ENCODE measurements at places on chromosomes 1 and 21. TPM values are rescaled to one million over a fixed set of nuclear protein-coding genes. Genes with fewer than 3 reads are reported as not detected.
A peak's percentile ranks its signal among the peaks of the same experiment; 100 is the strongest.

The NASP gene
- 274 TPM for total RNA-seq

DNA sequence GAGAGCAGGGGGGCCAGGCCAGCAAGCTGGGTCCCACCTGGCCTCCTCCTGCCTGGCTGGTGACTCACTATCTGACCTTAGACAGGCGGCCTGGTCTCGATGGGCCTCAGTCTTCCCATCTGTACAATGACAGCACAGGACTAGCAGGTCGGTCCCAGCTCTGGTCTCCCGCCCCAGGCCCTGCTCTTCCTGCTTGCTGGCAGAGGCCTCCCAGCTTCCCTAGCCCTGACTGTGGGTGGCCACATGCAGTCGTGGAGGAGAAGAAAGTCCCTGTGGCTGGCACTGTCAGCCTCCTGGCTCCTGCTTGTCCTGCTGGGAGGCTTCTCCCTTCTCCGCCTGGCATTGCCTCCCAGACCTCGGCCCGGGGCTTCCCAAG, 817 bp downstream of the EXTL1 start:
- no peak for DNase-seq

DNA sequence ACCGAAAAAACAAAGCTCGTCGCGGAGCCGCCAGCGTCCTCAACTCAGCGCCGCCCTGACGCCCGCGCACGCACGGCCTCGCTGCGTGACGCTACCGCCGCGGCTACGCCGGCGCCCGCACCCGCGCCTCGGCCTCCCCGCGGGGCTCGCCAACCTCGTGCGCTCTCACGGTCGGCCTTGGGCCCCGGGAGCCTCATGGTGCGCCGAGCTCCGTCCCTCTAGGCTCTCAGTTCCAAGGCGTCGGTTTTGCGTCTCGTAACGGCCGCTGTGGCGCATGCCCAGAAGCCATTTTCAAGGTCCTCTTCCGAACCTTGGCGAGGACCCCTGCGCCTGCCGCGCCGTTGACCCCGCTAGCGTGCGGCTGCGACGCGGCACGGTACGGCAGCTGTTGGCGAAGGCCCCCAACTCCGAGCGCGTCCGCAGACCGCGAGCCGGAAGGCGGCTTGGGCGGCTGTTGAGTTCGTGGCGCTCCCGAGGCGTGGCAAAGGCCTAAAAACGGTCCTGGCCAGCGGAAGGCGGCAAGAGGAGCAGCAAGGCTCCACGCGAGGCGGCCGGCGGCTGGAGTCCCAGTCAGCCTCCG, at the start of gene HENMT1:
TSS of gene HENMT1 (minus strand) at position 64 of the 580 bp plus-strand sequence. CDS start 1,209 bp downstream, outside the sequence.
- DNase-seq, result peak; percentile 85

- DNase-seq, result no peak
These were observed 58.1 kb downstream of the PRKCZ start for GRCh38 chr1:2108213-2108876.

GRCh38 chr1:199862047-199862446, 165.5 kb upstream of the NR5A2 start:
- DNase-seq, result no peak

DNA sequence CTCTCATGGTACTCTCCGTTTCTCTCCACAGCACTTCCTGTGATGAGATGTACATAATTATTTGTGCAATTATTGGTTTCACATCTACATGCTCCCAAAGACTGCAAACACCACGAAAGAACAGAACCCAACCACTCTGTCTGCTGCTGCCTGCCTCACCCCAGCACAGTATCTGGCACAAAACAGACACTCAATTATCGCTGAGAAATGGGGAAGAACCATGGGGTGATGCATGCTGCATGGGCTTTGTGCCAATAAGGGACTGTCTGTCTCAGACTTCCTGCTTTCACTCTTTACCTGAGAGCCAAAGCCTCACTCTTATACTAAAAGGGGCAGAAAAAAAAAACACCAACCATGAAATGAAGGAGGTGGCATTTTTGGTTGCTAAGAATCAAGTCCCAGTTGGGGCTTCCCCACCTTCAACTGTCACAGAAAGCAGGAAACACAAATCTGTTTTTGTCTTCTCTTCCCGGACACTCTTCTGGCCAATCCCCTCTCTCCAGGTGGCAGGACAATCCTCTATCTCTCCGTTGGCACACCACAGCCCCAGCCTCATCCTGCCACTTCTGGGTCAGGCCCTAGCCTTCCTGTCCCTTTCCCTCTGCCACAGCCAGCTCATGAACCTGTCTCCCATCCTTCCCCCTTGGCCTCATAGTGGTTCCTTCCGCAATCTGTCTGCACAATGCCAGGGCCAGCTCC, 82.0 kb downstream of the TGFBR3 start:
- DNase-seq, result peak; percentile 75

The SH2D1B gene
- not detected for total RNA-seq

- no peak for DNase-seq
These were observed 117.1 kb upstream of the SPAG17 start for GRCh38 chr1:118302145-118302544.

The ATP5PO gene
- total RNA-seq, result 221 TPM

DNA sequence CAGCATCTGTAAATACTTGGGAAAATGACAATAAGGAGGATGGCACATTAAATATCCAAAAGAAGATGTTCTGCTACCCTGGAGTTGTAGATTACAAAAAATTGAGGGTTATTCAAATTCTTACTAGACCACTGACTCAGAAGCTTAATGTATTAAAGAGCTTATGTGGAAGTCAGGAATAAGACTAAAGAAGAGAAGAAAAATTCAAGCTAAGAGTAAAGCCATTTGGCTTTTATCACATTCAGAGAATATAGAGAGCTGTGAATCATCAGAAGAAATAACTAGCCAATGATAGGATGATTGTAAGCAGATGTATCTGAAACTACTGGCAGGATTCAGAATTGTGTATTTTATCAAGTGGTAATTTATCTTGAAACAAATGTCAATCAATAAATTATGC, 237.0 kb downstream of the TBX15 start:
- no peak for DNase-seq

GRCh38 chr1:11757047-11757446, 4.9 kb upstream of the C1orf167 start:
- no peak for DNase-seq

DNA sequence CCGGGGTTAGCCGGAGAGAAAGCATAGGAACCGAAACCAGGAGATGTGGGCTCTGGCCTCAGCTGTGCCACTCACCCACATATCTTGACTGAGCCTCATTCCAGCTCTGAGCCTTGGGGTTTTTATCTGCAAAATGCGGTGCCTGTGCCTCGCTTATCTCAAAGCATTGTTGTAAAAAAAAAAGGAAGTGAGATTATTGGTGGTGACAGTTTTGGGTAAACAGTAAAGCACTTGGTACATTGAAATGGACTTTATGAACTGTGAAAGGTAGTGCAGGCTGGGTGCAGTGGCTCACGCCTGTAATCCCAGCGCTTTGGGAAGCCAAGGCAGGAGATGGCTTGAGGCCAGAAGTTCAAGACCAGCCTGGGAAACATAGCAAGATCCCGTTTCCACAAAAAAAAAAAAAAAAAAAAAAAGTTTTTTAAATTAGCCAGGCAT, 3.8 kb downstream of the PTAFR start:
- DNase-seq, result peak; percentile 38

GRCh38 chr1:178574345-178574744, 61.4 kb downstream of the TEX35 start:
- DNase-seq, result no peak

The ZNF648 gene
- not detected for total RNA-seq

- DNase-seq, result no peak
These were observed 2.1 kb downstream of the CR1L start for GRCh38 chr1:207646944-207647579.

- DNase-seq, result no peak
These were observed 338.3 kb downstream of the NEGR1 start for GRCh38 chr1:71944006-71944405.

The CELA3B gene
- total RNA-seq, result not detected

DNA sequence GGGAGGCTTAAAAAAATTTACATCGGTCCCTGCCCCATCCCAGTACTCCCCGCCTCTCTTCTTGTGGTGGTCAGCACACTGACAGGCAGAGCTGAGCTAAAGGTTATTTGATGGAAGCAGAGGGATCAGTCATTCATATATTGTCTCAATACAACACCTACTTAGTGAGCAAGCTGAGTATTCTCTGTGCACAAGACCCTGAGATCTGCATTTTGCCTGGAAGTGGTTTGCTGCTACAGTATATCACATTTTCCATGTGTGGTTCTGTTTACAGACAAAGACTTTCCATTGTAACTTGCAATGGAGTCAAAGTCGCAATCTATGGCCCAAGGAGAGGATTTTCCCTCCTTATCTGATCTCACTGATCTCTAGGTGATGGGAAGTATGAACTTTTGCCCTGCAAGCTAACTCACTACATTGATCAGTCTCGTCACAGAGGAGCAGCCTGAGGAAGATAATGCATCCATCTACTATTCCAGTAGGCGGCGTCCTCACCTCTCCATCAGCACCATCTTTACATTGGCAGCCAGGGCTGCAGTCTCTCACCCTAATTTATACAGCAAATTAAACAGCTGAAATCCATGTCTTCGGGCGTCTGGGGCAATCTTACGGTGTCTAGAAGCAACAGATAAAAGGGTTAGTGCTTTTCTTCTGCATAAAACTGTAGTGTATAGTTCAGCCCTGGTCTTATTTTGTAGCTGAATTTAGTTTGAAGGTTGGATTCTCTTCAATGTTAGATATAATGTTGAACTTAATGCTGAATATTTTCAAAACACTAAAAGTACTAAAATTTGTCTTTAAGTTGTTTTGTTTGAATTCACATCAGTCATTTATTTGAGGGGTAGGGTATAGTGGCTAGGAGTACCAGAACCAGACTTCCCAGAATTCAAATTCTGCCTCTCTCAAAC, 3.2 kb upstream of the TRAF5 start:
- DNase-seq, result peak; percentile 60

The SPATA1 gene
- 1.0 TPM for total RNA-seq

The CNR2 gene
- total RNA-seq, result 0.16 TPM

GRCh38 chr1:169731446-169731845, 2.4 kb downstream of the SELE start:
- no peak for DNase-seq

GRCh38 chr1:113912594-113913311, 7.6 kb downstream of the DCLRE1B start:
- no peak for DNase-seq

DNA sequence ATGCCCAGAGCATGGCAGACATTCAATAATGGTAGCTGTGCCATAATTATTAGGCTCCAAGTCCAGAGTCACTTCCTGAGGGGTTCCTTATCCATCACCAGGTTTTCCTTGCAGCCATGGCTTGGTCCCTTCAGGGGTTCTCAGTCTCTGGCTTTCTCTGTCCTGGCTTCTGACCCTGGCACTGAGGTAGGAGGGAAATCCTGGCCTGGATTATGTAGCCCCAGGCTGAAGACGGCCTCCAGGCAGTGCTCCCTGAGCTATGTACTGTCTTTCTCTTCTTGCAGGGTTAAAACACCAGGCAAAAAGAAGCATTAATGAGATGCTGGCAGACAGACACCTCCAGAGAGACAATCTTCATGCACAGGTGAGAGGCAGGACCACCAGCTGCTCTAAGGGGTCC, 9.5 kb upstream of the PADI3 start:
- DNase-seq, result peak; percentile 34

DNA sequence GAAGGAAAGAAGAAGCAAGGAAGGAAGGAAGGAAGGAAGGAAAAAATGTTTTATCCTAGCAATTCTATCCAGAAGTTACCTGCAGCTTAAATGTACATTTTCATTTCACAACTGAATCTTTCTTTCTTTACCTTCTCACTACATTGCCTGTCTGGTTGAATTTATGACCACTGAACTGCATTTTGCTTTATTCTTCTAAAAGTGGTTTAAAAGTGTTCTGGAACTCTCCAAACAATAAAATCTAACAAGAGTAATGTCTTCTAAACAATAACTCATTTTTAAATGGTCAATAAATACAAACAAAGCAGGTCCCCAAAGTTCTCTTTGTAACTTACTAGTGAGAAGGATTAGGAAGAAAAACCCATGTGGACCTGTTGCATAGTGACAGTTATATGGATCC, 587.5 kb upstream of the NEGR1 start:
- no peak for DNase-seq

- DNase-seq, result no peak
These were observed 13.7 kb downstream of the SKI start for GRCh38 chr1:2241820-2242219.

The TDRD5 gene
- not detected for total RNA-seq

Measured in activated naive CD8-positive, alpha-beta T cell treated with anti-CD3 and anti-CD28 coated beads for 36 hours (primary cell).